NCI-H146 (cell line): ENCODE measurements at places on chromosomes 4 and X.

GRCh38 chrX:437661-438390, 51.1 kb upstream of the PPP2R3B start:
- DNase-seq = no peak

DNA sequence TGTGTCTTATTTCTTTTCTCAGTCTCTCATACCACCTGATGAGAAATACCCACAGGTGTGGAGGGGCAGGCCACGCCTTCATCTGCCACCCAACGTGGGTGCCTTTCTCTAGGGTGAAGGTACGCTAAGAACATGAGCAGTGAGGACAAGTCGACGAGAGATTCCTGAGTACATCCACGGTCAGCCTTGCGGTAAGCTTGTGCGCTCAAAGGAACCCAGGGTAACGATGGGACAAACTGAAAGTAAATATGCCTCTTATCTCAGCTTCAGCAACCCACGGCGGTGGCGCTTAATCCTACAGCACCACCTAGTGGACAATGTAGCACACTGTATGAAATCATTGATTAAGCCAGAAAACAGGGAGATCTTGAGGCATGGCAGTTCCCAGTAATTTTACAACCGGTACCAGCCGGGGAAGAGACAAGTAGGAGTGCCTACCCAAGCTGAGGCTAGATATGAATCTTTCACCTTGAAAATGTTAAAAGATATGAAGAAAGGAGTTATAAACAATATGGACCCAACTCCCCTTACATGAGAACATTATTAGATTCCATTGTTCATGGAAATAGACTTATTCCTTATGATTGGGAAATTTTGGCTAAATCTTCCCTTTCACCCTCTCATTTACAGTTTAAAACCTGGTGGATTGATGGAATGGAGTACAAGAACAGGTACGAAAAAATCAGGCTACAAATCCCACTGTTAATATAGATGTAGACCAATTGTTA, 63.0 kb downstream of the ZNF732 start:
- DNase-seq = peak; percentile 77

GRCh38 chrX:53190363-53190960, 34.5 kb downstream of the KDM5C start:
- peak; percentile 1 for DNase-seq

- DNase-seq = no peak
Observed at GRCh38 chrX:19543020-19543715, 27.9 kb upstream of the MAP3K15 start.

GRCh38 chr4:675036-675882, 917 bp downstream of the MYL5 start:
- no peak for DNase-seq

DNA sequence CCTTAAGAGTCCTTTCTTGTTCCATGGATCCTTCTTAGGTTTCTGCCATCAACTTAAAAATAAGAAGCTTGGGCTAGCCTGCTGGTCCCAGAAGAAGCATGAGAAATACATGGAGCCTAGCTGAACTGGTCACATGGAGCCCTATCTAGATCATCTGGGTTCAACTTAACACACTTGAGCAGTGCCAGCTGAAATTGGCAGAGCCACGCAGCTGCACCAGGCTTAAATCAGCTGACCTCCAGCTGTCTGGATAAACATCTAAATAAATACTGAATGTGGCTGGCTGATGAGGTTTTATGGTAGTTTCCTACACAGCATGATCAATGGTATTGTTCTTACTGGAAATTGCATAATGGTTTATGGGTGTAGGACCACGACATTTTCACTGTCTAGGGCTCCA, 598.4 kb upstream of the FAM241A start:
- no peak for DNase-seq

GRCh38 chr4:94262163-94263016, 54.7 kb downstream of the SMARCAD1 start:
- no peak for DNase-seq

DNA sequence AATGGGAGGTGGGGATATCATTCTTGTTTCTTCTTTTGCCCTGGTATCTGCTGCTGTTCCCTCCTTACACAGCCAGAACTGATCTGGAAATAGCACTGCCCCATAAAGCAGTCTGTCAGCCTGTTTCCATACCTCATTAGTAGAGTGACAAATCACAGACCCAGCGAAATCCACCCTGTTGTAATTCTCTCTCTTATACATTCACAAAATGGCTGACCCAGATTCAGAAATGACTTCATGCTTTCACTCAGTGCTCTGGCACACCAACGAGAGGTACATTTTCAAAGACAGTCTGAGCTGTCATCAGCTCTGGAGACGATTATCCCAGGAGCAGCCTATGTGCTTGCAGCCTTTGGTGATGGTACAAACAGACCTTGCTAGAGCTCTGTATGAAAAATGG, 164.6 kb downstream of the AFF2 start:
- DNase-seq = no peak

DNA sequence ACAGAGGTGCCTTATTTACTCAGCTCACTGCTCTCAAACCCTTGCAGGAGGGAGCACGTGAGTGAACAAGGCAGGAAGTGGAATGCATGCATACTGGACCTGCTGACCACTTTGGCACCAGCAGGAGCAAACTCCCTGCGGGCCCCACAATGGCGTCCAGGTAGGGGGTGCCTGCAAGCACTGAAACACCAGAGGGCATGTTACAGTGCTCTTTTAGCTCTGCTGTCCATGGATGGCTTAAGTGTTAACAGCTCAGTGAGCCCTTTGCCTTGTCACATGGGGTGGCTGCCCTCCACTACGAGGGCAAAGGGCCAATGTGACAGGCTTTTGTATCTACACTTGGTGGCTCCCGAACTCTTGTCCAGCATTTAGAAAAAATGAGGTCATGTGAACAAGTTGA, 199.5 kb upstream of the UGT8 start:
- peak; percentile 67 for DNase-seq

DNA sequence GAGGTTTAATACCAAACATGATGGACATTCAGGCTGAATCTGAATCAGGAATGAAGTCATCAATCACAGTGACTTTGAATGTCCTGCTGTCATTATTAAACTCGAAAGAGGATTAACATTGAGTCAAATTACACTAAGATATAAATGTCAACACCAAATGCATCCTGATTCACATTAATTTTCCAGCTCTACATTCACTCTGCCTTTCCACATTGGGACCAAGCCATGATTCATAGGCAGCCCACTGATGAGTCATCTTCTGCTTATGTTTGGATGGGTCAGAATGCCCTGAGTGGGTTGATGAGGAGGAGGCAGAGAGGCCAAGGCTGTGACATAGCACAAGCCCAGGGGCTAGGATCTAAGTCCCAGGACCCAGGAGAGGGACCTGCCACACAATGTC, 247.6 kb upstream of the RPS6KA3 start:
- no peak for DNase-seq

DNA sequence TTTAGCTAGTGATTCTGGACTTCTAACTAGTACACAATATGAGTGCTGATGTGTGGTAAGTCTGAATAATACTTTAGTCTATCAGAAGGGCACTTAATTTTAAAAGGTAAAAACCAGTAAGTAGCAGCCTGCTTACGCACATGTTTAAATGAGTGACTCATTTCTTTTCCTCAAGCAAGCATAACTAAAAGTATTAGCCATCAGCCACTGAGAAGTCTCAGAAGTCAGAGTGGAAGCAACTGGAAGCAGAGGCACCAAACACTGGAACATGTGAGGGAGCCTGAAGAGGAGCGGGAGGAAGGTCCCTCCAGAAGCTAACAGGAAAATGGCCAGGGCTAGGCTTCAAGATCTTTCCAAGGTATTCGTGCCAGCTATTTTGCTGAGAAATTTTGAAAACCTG, 257.7 kb downstream of the RAPGEF2 start:
- no peak for DNase-seq

DNA sequence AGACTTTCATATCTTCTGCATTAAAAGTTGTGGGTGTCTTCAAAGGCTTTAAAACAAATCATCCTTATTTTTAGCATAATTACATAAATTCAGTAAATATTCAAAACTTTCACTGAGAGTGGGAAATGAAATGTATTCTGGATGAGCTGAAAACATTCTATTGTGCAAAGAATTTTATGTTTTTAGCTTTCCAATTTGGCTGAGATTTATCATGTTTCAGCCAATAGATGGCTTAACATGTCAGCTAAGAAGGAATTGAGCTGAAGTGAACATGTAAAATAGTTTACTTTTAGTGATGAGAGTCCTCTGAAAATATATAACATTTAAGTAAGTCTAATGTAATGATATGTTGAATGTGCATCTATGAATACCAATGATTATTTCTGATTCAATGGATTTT, 213.5 kb upstream of the GIMD1 start:
- no peak for DNase-seq

DNA sequence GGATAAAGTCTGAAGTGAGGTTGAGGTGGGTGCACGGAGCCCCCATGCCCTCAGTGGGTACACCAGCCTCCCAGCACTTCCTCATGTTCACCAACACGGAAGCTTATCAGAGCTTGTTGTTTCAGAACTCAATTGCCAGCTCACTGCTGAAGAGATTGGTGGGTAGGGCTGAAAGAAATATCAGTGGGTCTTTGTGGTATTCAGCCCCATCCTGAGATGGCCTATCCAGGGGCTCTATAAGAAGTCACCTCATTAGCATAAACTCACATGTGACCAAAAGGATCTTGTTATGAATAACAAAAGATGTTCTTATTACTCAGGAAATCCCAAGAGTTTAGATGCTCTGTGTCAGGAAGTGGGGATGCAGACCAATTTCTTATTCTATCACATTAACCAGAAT, 177.3 kb downstream of the ARHGAP10 start:
- no peak for DNase-seq

GRCh38 chr4:955161-955921, 18.0 kb downstream of the DGKQ start:
- no peak for DNase-seq

DNA sequence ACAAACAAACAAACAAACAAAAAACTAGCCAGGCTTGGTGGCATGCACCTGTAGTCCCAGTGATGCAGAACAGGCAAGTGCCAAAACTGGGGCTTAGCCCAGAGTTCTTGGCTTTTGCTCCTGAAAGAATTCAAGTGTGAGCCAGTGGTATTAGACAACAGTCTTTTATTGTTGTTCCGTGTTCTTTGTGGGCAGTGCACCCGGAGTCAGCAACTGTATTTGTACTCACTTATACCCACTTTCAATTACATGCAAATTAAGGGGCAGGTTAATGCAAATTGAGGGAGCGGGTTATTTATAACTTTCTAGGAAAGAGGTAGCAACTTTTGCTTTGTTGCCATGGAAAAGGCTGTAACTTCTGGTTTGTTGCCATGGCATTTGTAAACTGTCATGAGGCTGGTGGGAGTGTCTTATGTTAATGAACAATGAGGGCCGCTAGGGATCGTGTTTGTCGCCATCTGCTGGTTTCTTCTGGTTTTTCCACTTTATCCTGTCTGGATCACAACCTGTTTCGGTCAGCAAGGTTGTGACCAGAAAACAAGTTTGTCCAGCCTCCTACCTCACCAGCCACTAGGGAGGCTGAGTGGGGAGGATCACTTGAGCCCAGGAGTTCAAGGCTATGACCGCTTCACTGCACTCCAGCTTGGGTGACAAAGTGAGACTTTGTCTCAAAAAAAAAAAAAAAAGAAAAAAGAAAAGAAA, 88.8 kb upstream of the ESX1 start:
- peak; percentile 29 for DNase-seq

DNA sequence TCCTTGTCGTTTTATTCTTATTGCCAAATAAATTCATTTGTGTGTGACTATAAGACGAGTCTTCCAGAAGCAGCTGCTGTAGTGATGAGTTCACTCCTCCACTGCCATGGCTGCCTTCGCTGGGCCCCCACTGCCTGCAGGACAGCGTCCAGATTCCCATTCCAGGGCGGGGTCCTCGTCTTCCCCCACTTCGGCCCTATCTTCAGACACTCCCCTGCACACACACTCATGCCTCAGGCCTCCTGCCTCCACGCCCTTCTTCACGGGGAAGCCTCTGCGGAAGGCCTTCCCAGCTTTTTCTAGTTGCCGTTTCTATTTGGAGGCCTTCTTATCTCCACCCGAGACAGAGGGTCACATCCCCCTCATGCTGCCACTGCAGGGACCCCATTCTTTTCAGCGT, 80.4 kb downstream of the SHROOM2 start:
- DNase-seq = no peak

DNA sequence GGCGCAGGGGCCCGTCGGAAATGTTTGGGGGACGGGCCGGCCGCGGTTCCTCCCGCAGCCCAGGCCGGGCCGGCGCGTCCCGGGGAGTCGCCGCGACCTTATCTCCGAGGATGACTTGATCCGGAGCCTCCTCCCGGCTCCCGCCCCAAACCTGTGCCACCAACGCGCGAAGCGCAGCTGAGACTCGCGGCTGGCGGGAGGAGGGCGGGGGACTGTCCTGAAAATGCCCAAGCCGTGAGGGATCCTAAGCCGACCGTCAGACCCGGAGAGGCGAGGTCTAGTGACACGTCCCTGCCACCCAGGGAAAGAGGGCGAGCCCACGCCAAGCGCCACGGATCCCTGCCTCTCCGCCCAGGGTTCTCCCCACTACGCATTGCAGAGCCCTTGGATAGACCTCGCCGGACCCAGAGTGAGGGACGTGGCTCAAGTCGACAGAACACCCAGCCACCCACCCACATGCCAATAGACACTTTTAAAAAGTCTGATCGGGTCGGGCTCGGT, 26.9 kb downstream of the UTP14A start:
- DNase-seq = peak; percentile 36

DNA sequence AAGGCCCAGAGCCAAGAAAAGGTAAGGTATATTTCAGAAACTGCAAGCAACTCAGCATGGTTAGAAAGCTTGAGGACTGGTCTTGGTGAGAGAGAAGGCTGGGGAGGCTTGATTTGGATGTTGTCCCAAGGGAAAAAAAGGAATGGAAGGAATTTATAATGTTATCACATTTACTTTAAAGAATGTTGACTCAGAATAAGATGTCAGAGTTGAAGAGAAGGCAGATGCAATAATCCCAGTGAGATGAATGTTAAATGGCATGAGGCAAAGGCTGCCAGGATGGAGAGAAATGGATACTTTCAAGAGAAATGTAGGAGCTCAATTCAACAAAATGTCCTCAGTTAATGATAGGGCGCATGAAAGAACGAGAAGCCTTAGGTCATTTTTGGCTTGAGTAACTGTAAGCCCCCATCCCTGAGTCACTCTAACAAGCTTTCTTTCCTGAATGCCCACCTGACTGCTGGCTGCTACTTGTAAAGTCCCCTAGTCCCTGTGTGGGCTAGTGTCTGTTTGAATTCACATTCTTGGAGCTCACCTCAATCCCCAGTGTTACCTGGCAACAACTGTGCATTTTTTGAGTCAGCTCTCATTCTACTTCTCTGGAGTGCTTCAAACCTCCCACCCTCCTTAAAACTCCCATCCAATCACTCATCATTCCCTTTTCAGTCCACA, 103.0 kb upstream of the TAPT1 start:
- no peak for DNase-seq
